ENCODE measurements at places on chromosomes 4 and X.

DNA sequence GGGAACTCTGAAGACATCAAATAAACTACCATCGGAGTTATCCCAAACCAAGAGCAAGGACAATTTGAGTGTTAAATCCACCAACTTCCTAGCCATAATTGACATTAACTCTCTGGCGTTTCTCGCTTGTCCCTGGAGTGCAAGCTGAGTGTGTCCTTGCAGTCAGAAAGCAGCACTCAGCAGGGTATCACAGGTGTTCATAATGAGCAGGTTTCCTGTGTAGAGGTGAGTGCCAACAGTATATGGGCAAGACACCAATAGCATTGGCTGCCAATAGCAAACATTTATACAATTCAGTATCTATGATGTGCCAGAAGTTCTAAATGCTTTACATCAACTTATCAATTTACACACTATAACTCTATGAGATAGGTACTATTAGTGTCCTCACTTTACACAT is 11.2 kb downstream of the BLTP1 start:
- DNase-seq: no peak

DNA sequence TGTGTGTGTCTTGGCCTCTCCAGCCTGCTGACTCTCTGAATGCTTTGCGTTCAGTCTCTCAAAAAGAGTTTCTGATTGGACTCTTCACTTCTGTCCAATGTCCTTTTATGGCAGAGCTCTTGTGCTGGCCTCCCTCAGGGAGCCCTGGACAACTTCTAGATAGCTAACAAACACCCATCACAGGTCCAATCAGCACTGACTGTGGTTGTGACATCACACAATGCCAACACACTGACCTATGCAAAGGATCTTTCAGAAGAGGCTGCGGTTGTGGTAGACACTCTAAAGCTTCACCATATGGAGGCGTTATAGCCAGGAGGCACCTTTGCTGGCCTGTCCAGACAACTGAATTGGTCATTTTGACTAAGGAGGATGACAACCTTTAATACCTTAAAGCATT is 53.8 kb upstream of the LSM6 start:
- DNase-seq: no peak

- no peak for DNase-seq
Observed at GRCh38 chr4:68658672-68659071, 11.8 kb downstream of the UGT2B15 start.

GRCh38 chr4:169236873-169237626 is 33.7 kb downstream of the SH3RF1 start:
- no peak for DNase-seq

GRCh38 chrX:1076871-1077651 is 135.4 kb downstream of the CRLF2 start:
- DNase-seq: no peak

GRCh38 chr4:35506161-35506560 is 738.2 kb downstream of the ARAP2 start:
- DNase-seq: no peak

- DNase-seq: no peak
Observed at GRCh38 chr4:8585186-8585585, 5.0 kb downstream of the GPR78 start.

- DNase-seq: no peak
Observed at GRCh38 chr4:159296061-159296460, 193.2 kb downstream of the RAPGEF2 start.

DNA sequence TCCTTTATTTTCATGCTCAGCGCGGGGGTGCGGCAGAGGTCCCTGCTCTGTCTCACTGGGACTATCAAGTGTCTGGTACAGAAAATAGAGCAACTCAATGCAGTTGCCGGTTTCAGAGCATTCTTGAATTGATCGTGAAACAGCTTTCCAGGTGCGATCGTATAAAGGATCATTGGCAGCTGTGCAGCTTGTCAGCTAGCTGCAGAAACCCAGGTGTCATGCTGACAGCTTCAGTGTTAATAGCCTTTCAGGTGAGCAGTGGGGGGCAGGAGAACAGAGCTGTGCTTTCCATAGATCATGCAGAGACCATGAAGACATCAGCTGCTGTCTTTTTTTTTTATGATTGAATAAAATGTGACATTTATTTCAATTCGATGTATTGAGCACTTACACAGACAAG is 583.9 kb downstream of the NLGN4X start:
- no peak for DNase-seq

DNA sequence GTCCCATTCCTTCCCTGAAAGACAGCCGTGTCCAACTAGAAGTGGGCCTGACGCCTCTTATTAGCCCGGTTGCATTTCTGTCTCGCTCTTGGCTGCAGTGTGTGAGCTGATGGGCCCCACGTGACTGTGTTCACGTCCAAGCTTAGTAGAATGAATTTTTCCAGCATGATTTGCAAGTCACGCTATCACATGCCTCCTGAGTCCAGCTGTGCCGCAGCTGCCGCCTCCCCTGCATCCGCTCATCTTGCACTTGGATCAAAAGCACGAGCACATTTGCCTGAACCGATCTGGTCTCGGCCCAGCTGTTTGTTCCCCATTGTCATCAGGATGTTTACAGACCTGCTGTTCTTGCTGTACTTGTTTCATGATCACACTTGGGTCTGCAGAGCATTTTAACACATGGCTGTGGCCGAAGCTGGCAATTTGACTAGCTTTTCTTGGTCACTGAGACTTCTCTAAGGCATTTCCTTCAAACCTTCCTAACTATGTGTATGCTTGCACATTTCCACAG is 126.5 kb downstream of the KIT start:
- no peak for DNase-seq

DNA sequence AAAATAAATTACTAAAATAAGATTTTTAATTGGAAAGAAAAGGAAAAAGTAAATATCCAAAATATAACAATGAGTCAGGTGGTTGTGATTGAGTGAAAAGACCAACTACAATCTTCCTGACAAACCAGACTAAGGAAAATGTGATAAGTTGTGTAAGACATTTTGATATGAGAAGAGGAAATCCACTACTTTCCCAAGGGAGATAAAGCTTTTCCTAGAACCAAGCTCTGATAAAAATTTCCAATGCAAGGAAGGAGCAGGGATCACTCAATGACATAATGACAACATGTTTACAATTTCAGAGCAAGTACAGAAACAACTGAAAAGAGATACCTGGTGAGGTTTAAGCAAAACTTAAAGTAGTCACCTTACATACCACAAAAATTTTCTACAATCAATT is 305.1 kb upstream of the RASGEF1B start:
- no peak for DNase-seq

- no peak for DNase-seq
Observed at GRCh38 chr4:96599752-96600151, 759.9 kb downstream of the PDHA2 start.

- no peak for DNase-seq
Observed at GRCh38 chr4:47835494-47835893, 2.4 kb downstream of the CORIN start.
